Cortex of kidney (tissue), 1 donor: ENCODE measurements at places on chromosomes 12 and 14.

DNA sequence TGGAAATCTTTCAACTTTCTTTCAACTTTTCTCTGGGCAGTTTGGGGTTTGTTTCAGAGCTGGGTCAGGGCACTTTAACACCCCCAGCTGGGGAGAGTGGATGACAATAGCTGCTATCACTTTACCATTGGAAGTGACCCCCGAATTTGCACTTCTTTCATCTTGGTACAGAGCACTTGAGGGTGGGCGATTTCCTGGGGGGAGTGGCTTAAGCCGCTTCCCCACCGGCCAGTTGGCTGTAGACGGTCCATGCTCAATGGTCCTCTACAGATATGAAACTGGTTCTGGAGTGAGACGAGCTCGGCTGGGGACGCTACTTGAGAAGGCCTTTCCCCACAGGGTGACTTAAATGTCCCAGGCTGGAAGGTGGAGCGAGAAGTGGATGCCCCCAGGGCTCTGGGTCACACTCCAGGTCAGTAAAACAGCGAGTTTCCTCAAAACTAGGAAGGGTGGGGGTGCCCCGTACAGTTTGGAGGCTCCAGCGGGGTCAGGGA is at the start of gene VRTN:
TSS of gene VRTN (plus strand) at position 231 of the 494 bp plus-strand sequence. CDS start 8,313 bp downstream, outside the sequence.
- DNase-seq, result no peak

DNA sequence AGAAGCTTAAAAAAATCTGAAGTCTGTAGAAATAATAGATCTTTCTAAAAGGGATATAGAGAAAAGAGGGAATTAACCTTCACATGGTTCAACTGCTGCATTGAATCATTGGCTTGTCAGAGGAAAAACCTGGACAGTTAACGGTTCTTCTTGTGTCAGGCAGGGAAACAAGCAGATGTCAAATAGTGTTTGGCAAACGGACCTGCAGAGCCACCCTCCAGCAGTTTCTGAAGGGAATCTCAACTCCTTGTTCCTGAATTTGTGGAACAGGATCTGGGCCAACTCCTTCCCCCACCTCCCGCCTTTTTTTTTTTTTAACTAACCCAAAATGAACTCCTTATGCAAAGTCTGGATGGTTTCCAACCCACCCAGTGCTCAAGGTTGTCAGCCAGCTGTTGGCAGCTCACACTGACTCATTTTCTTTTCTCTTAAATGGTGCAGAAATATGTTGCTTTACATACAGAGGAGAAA is 187.3 kb downstream of the CAND1 start:
- DNase-seq, result no peak

DNA sequence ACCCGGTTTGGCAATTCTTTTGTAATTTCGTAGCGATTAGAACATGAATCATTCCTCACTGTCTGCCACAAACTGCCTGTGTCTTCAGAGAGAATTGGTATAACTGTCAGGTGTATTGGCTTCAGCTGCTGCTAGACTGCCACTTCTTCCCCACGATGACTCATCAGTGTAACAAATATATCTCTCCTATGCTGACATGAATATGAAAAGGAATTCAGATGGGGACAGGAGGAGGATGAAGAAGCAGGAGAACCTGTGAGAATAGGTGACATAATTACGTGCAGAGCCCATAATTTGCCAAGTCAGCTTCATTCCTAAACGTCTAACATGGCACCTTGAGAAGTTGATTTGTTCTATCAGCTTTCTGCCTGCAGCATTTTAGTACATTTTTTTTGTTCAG is 64.9 kb downstream of the FRMD6 start:
- DNase-seq, result no peak

DNA sequence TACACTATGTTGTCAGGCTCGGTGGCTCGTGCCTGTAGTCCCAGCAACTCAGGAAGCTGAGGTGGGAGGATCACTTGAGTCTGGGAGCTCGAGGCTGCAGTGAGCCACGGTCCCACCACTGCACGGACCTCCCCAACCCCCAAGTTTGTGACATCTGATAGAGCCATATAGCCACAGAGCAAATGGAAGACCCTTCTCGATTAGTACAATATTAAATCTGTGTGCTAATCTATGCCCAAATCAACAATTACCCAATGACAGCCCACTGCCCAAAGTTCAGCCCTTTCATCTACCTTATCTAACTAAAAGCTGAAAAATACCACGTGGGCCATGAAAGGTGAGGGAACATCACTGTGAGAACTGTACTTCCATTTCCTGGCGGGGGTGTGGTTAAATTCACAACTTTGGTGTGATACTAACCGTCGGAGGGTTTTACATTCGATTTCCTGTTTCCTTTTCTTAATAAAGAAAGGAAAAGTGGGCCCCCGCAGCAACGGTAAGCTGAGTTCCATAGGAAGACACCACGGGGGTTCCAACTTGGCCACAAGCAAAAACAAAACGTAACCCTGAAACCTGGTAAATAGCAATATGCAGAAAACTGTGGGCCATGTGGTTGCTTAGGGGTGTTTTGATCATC is 31.2 kb upstream of the FOS start:
- no peak for DNase-seq
